ENCODE measurements at places on chromosomes 13 and 19.

- DNase-seq, result no peak
Observed at GRCh38 chr19:50198431-50199258, 4.8 kb upstream of the MYH14 start.

- DNase-seq, result no peak
Observed at GRCh38 chr13:113938246-113938645, 35.6 kb downstream of the C13orf46 start.

- no peak for DNase-seq
Observed at GRCh38 chr13:110980921-110981320, 66.1 kb upstream of the ANKRD10 start.

- DNase-seq, result peak; percentile 45
Observed at GRCh38 chr19:14475251-14476073, at the start of gene PTGER1. TSS of gene PTGER1 (minus strand) at chr19:14475354. CDS start at chr19:14474320, 1,034 bp downstream.

- no peak for DNase-seq
Observed at GRCh38 chr19:56217039-56217949, 15.2 kb downstream of the ZSCAN5C start.

GRCh38 chr19:34664870-34665269 is 12.1 kb downstream of the SCGB2B2 start:
- DNase-seq, result no peak

- DNase-seq, result no peak
Observed at GRCh38 chr13:72774019-72774418, 7.7 kb downstream of the DIS3 start.

- peak; percentile 39 for DNase-seq
Observed at GRCh38 chr13:60019119-60019993, 144.4 kb downstream of the DIAPH3 start.

- DNase-seq, result no peak
Observed at GRCh38 chr19:16216744-16217670, 19.3 kb downstream of the AP1M1 start.

DNA sequence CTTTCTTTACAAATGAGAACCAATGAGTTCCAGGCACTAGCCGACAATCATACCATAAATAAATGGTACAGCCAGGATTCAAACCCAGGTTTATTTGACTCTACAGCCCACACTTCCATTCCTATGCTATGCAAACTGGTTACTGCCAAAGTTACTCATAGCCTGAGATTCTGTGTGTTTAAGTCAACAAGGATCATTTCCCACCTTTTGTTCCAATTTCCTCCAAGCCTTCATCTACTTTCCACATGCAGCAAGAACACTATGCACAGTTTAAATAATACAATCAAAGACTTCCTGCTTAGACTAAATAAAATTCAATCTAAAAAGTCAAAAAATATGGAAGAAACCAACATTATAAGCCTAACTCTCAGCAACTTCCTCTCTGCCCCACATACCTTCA is 59.2 kb upstream of the KLF12 start:
- DNase-seq, result no peak

- no peak for DNase-seq
Observed at GRCh38 chr19:18669524-18669817, 14.0 kb upstream of the CRTC1 start.

Data from activated CD4-positive, alpha-beta T cell treated with anti-CD3 and anti-CD28 coated beads, Interleukin-10, Interleukin-2, amounts not matched to agents 100 ng/mL and 50 ng/mL, durations not matched to agents 16 hours and 8 hours (primary cell).